Muscle of leg (tissue), 16 donors: ENCODE measurements at places on chromosomes 2 and 18. TPM values are rescaled to one million over a fixed set of nuclear protein-coding genes. Genes with fewer than 3 reads are reported as not detected.

LYPD6 gene
- 2.0 TPM for total RNA-seq

SAG gene
- 0.18 TPM for total RNA-seq

GALNT3 gene
- total RNA-seq, result 0.49 TPM

ABCG8 gene
- not detected for total RNA-seq

ECEL1 gene
- 0.31 TPM for total RNA-seq

SERPINB4 gene
- not detected for total RNA-seq

SAP130 gene
- total RNA-seq, result 4.5 TPM

KATNAL2 gene
- total RNA-seq, result 5.0 TPM

GPR39 gene
- 0.09 TPM for total RNA-seq

ANKRD29 gene
- 4.0 TPM for total RNA-seq

SNTG2 gene
- 0.31 TPM for total RNA-seq

RIF1 gene
- total RNA-seq, result 38.6 TPM

DNA sequence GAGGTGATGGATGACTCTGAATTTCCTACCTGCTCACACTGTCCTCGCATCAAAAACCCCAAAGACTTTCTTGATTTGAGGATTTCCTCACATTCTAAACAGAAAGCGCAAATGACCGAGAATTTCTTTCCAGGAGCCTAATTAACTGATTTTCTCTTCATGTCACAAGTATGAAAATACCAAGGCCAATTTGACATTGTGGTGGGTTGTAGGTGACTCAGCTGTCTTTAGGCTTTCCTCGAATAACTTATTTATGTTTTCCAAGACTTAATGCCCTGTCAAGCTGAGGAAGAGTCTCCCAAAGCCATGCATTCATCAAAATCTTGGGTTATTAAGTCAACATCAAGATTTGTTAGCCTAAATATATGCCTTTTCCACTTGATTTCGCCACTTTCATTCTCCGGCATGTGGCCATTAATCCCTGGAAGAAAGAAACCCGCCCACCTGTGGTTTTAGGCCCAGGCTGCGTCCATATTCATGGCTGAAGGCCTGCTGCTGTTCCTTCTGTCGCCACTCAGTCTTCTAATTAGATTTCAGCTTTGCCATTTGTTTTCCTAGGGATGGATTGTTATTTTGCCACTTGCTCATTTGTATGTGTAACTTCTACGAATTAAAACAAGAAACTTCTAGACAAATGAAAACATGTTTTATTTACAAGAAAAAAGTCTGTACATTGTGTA, 84.9 kb downstream of the ST6GAL2 start:
- no peak overlapping the region for H3K27ac ChIP-seq
- H3K27me3 ChIP-seq, result no peaks in the 10 kb centered on the region
- H3K4me1 ChIP-seq, result no peaks in the 10 kb centered on the region
- no peak overlapping the region for H3K4me3 ChIP-seq

- no peak overlapping the region for H3K4me3 ChIP-seq
- H3K27me3 ChIP-seq, result no peaks in the 10 kb centered on the region
- H3K36me3 ChIP-seq, result peaks cover 7% of the 10 kb centered on the region
- DNase-seq, result no peak
- H3K4me1 ChIP-seq, result no peaks in the 10 kb centered on the region
These were observed 36.7 kb downstream of the FAM171B start for GRCh38 chr2:186730609-186731008.

- H3K4me3 ChIP-seq, result no peak overlapping the region
- DNase-seq, result peak; percentile 84
- H3K27ac ChIP-seq, result no peak overlapping the region
- no peaks in the 10 kb centered on the region for H3K36me3 ChIP-seq
- H3K27me3 ChIP-seq, result no peaks in the 10 kb centered on the region
These were observed 16.4 kb upstream of the THADA start for GRCh38 chr2:43611987-43612894.

GRCh38 chr2:177434475-177434874, 41.9 kb downstream of the AGPS start:
- peaks cover 3% of the 10 kb centered on the region for H3K36me3 ChIP-seq
- H3K4me1 ChIP-seq, result peaks cover 8% of the 10 kb centered on the region
- no peak for DNase-seq

DNA sequence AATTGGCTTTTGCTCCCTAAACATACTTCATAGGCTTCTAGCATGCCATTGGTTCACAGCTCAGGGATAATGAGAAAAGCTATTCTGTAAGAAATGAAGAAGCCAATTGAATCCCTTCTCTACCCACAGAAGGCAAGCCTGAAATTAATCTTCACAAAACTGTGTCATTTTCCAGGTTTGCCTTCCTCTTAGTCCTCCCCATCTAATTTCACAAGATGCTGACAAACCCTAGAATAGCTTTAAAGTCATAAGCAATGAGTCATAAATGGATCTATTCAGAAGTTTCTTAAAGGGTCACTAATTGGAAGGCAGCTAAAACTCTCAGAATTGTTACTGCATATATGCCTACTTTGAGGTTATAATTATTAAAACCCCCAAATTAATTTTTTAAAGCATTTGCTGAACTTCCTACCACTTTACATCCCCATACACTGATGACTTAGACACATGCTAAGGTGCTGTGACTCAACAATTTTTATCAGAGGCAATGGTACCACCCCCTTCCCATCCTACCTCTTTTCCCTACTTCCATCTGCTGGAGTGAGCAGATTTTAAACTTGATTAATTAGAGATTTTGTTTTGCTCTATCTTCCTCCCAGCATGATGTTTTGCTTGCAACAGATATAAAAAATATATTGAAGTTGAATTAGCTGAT, 51.3 kb upstream of the NABP1 start:
- H3K4me3 ChIP-seq, result no peak overlapping the region
- H3K36me3 ChIP-seq, result no peaks in the 10 kb centered on the region
- no peak overlapping the region for H3K27ac ChIP-seq
- DNase-seq, result no peak
- no peaks in the 10 kb centered on the region for H3K4me1 ChIP-seq

DNA sequence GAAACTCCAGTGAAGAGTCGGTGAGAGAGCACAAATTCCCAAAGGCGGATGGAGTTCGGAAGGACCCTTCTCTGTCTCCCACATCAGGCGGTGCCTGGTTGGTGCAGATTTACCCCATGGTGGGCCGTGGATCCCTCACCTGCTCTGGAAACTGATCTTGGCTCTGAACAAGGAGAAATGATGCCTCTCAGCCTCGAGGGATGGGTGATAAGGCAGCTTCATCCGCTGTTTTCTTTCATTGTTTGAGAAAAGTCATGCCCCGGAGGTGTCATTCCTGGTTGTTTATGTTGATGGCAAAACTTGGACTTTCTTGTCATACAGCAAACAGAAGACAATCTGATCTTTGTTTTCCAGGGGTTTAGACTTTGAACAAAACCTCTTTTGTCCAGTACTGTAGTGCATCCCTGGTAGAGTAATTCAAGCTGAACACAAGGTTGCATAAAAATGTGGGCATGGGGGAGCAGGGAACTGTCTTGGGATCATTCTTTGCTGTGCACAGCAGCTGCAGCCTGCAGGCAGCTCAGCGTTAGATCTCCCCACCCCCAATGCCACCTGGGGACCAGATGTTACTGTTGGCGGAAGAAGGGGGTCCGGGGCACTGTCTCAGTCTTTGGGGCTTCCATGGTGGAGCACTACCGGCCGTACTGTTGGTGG, 81.3 kb downstream of the NFATC1 start:
- no peaks in the 10 kb centered on the region for H3K27me3 ChIP-seq
- H3K4me3 ChIP-seq, result no peak overlapping the region
- no peak overlapping the region for H3K27ac ChIP-seq

- DNase-seq, result peak; percentile 96
- peak overlapping the region; percentile 92 for H3K27ac ChIP-seq
- H3K36me3 ChIP-seq, result no peaks in the 10 kb centered on the region
- peaks cover 63% of the 10 kb centered on the region for H3K27me3 ChIP-seq
- peaks cover 46% of the 10 kb centered on the region for H3K4me1 ChIP-seq
These were observed 1.1 kb downstream of the GLI2 start for GRCh38 chr2:120736624-120737339.

DNA sequence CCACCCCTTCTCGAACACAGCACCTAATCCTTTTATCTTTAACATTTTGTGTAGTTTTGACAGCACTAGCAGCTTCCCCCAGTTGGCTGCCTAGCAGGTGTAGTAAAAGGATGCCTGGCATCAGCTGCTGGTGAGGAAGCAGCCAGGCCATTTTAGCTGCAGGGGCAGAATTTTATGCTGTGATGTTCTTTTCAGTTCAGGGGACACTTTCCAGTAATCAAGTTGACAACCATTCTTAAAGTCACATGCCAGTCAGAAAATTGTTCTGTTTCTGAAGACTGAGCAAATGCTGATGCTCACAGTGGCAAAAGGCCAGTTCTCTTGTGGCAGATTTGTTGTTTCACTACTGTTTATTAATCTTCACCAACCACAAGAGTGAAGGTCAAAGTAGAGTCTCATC, 570.8 kb downstream of the CCDC85A start:
- H3K36me3 ChIP-seq, result no peaks in the 10 kb centered on the region
- H3K27me3 ChIP-seq, result no peaks in the 10 kb centered on the region
- H3K27ac ChIP-seq, result no peak overlapping the region
- no peak overlapping the region for H3K4me3 ChIP-seq
- H3K4me1 ChIP-seq, result no peaks in the 10 kb centered on the region

GRCh38 chr18:10201659-10202058, 252.8 kb upstream of the APCDD1 start:
- H3K27ac ChIP-seq, result no peak overlapping the region
- DNase-seq, result peak; percentile 53
- H3K27me3 ChIP-seq, result no peaks in the 10 kb centered on the region
- H3K4me1 ChIP-seq, result peaks cover 7% of the 10 kb centered on the region
- H3K36me3 ChIP-seq, result no peaks in the 10 kb centered on the region

- no peaks in the 10 kb centered on the region for H3K36me3 ChIP-seq
- no peaks in the 10 kb centered on the region for H3K27me3 ChIP-seq
- no peak for DNase-seq
- no peaks in the 10 kb centered on the region for H3K4me1 ChIP-seq
- H3K4me3 ChIP-seq, result no peak overlapping the region
These were observed 230.4 kb downstream of the FHOD3 start for GRCh38 chr18:36527740-36528455.

DNA sequence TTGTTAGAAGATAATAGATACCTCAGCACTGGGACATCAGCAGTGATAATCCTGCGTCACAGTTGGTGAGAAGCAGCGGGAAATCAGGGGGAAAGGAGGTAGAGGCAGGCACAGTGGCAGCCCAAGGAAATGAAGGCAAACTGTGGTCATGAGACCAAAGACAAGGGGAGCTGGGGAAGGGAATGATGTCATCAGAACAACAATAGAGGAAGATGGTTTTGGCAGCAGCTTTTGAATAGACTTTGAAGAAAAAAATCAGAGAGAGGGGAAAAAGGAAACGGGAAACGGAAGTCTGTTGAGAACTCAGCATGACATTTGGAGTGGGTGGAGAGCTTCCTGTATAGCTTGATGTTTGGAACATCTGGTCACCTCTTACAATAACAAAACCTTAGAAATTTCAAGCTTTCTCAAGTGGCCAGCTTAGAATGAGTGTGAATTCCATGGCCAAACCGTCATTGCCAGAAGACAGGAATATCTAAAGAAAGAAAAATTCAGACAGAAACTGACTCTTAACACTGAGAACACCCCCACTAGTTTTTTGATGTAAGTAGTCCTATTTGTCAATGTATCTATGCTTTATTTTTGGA, 18.4 kb upstream of the YES1 start:
- H3K27me3 ChIP-seq, result peaks cover 4% of the 10 kb centered on the region
- peak overlapping the region; percentile 65 for H3K27ac ChIP-seq
- H3K4me3 ChIP-seq, result no peak overlapping the region
- H3K4me1 ChIP-seq, result peaks cover 8% of the 10 kb centered on the region

- no peak overlapping the region for H3K27ac ChIP-seq
- no peak overlapping the region for H3K4me3 ChIP-seq
- no peaks in the 10 kb centered on the region for H3K36me3 ChIP-seq
- peaks cover 5% of the 10 kb centered on the region for H3K4me1 ChIP-seq
These were observed 60.2 kb downstream of the CD8B2 start for GRCh38 chr2:106547164-106547903.

- no peak overlapping the region for H3K4me3 ChIP-seq
- peaks cover 19% of the 10 kb centered on the region for H3K4me1 ChIP-seq
- peak; percentile 56 for DNase-seq
- peak overlapping the region; percentile 57 for H3K27ac ChIP-seq
- no peaks in the 10 kb centered on the region for H3K36me3 ChIP-seq
These were observed 335.1 kb downstream of the SETBP1 start for GRCh38 chr18:45015788-45016128.

DNA sequence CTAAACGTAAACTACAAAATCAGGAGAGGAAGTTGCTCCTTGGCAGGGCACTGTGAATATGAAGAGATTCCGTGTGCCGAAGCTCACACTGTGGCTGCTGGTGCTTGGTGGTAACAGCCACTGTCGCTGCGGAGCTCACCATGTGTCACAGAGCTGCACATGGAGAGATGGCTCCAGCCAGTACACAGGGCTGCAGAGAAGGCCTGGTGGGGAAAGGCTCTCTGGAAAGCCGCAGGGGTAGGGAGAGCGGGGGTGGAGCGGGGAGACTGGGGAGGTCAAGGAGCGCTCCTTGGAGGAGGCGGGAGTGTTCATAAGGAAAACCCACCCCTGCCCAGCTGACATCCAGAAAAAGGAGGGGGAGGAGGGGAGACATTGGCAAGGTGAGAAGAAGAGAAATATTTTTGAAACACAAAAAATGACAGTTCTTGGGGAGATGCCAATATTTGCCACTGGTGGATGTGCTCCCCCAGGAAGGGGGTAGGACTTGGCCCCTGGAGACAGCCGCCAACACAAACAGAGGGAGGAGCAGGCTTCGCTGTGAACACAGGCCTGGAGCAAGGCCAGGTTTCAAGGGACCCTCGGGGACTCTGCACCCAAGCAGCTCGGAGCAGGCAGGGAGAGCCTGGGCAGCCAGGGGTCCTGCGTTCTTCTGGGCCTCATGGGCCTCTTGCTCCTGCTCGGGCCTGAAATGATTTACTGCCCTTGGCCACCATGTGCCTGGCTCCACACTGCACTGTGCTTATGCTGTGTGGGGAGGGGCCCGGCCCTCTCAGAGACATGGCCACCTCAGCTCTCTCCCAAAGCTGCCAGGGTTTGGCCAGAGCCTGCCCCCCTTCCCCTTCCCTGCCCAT, 102.6 kb upstream of the GLI2 start:
- DNase-seq, result peak; percentile 42
- H3K4me1 ChIP-seq, result peaks cover 13% of the 10 kb centered on the region
- no peaks in the 10 kb centered on the region for H3K36me3 ChIP-seq

DNA sequence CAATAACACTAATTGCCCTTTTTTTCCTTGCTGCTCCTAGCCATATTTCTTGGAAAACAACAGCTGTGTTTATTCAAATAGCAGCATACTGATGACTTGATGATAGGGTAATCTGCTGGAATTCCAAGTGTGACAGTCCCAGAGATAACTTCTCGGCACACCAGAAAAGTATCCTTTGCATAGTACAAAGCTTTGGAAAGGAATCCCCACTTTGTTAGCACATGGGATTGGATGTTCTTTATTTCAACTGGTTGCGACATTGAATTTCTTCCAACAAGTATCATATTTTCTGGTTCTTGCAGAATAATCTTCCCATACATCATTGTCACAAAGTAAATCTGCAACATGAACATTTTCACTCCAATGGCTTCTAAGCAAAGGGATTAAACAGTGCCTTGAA, 445.8 kb upstream of the ACVR2A start:
- H3K27me3 ChIP-seq, result no peaks in the 10 kb centered on the region
- peak; percentile 41 for DNase-seq
- no peaks in the 10 kb centered on the region for H3K4me1 ChIP-seq
- H3K4me3 ChIP-seq, result no peak overlapping the region
- H3K27ac ChIP-seq, result no peak overlapping the region
